ENCODE measurements at places on chromosomes 16 and 17.

GRCh38 chr16:971981-972315 lies 1.2 kb upstream of the LMF1 start:
- DNase-seq: no peak

DNA sequence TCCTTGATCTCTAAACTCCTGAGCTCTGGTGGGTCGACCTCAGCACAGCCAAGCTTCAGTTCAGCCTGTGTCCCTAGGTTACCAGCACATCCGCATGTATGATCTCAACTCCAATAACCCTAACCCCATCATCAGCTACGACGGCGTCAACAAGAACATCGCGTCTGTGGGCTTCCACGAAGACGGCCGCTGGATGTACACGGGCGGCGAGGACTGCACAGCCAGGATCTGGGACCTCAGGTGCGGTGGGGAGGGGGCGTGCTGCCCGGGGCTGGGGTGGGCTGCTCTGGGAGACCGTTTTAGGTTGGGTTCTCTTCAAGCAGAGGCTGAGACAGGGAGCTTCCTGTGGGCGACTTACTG lies 1.1 kb downstream of the MLST8 start:
- DNase-seq: no peak

DNA sequence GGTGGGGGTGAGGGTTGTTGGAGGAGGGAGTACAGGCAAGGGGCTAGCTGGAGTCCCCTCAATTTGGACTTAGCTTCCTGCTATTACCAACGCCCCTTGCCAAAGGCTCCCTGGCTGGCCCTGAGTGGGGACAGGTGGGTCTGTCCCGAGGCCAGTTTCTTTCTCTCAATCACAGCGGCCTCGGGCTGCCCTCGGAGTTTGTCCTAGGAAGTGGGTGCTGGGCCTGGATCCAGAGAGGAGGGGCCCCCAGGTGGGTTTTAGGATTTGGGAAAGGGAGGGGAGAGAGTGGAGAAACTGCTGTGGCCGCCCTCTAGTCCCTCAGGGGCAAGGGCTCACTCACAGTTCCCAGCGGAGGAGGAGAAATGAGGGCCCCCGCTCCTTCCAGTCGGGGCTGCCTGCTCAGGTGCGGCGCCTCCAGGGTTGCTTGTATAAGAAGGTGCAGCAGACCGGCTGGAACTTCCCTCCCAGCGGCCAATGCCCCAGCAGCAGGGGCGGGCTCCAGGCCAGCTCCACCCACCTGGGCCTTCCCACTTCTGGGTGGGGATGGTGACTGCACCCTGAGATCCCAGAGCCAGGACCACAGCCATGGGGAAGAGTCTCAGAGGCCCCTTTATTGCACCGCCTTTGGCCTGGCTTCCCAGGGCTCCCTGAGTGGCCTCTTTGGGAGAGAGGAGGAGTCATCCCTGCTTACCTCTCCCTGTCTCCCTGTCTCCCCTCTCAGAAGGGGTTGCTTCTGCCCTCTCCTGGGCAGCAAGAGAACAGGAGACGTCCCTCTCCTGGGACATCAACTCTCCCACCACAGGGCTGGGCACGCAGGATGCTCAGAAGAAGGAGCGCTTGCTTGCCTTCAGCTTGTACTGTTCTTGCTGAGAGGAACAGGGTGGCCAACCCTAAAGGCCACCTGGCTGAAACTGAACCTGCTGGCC lies 112.0 kb upstream of the SMURF2 start:
- DNase-seq: no peak

- DNase-seq: no peak
Measured at GRCh38 chr17:42704490-42704836, 22.1 kb downstream of the CNTNAP1 start.

DNA sequence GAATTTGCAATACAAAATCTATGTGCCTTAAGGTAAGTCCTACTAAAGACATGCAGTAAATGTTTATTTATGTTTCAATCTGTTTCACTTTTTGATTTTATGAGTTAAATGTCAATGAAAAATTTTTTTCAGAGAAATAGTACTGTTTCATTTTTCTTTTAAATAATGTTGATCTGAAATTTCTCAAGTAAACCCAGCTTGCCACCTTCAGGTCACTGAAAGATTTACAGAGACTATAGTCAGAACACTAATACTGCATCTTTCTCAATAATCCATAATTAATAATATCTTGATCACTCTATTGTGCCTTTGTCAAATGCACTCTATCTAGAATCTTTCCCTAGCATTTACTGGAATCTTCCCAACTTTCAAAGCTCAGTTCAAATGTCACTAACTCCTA lies 6.5 kb upstream of the DHX40 start:
- DNase-seq: no peak

DNA sequence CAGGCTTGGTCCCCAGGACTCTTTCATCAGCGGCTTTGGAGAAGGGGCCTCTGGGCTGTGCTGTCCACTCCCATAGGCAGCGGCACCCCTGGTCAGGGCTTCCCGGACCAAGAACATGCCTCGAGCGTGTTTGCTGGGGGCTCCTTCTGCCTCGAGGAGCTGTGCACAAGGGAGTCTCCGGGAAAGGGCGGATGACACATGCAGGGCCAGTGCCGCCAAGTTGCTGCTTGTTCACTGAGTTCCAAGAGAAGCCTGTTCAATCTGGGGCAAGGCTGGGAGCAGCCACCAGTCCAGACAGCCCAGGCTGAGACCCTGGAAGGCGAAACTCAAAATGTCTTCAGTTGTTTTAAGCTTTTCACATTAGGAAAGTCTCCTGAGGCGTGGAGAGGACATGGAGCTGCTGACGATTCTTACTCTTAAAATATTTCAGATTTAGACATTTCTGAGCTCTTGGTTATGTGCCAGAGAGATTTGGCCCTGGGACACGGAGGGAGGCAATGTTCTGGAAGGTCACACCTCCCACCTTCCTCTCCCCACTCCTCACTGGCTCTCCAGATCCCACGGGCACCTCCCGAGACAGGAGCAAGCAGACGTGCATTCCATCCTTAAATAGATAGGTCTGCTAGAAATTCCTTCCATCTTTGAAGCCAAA lies 84.5 kb upstream of the ZNF469 start:
- DNase-seq: no peak

DNA sequence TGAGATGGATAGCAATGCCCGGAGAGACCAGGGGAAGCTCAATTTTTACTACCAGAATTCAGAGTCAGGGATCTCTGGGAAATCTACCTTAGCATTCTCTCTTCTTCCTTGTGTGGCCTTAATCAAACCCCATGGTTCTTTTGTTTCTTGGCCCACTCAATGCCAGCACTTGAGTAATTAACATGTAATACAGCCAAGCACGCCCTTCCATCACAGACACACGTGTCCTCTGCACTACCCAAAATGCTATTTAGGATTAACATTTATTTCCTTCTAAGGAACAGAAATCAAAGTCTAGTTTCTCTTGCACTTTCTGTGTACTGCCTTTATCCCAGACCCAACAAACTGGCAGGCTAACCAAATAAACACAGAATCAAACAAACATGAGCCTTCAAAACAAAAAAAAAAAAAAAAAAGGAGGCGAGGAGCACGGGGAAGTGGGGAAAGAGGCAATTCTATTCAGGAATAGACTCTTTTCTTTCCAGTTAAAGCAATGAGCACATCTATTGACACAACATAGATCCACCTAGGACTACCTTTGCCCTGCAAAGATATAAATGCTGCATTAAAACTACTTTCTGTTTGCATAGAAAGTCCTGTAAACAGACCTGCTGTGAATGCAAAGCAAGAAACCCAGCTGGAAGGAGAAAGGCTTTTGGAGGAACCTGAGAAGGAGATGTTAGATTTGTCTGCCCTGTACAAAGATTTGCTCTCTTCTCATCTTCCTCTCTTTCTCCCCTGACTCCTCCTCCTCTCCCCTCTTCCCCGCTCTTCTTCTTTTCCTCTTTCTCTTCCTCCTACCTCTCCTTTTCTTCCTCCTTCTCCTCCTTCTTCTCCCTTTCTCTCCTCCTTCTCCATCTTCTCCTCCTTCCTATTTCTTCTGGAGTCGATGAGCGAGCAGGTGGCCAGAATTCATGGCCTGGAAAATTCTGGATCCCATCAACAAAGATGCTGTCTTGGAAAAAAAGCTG lies 294.4 kb downstream of the NPIPA8 start:
- no peak for DNase-seq

DNA sequence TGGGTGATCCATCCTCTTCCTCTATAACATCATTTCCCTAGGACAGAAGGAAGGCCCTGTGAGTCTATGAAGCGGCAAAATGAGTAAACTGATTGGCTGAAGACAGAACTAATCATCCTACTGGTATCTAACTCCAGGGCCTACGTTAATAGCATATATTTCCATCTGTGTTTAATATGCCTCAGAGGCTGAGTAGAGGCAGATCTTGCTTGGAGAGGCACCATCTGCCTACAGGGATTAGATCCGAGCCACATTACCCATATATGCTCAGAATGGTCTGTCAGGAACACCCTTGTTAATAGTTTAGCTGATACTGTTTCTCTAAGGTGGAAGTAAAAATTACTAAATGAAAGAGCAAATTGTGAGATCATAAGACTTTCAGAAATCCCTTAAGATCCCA lies 13.2 kb upstream of the FOXJ1 start:
- no peak for DNase-seq
